ENCODE measurements at places on chromosomes 2 and 18.

DNA sequence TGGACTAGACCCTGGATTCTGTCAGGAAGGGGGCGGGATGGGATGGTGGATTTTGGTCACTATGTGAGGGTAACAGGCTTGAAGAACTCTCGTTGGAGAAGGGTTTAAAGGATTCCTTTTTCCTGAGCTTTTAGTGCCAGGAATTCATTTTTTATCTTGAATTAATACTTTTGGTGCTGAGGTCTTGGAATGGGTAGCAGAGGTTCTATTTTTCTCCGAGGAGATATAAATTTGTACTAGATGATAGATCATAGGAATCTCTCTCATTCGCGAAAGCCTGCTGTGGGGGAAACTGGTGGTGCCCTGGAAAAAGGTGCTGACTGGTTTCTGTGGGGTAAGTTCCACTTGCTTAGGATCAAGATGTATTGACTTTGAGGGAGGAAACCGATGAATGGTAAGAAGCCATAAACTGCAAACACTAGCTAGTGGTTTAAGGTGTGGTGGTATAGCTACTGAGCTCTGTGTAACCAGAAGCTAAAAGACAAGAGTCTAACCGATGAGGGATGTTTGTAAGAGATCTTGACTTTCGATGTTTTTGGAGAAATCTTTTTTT, 706 bp downstream of the AGPS start:
- DNase-seq, result peak; percentile 35

- no peak for DNase-seq
Observed at GRCh38 chr2:69021727-69022126, 8.7 kb downstream of the ANTXR1 start.

DNA sequence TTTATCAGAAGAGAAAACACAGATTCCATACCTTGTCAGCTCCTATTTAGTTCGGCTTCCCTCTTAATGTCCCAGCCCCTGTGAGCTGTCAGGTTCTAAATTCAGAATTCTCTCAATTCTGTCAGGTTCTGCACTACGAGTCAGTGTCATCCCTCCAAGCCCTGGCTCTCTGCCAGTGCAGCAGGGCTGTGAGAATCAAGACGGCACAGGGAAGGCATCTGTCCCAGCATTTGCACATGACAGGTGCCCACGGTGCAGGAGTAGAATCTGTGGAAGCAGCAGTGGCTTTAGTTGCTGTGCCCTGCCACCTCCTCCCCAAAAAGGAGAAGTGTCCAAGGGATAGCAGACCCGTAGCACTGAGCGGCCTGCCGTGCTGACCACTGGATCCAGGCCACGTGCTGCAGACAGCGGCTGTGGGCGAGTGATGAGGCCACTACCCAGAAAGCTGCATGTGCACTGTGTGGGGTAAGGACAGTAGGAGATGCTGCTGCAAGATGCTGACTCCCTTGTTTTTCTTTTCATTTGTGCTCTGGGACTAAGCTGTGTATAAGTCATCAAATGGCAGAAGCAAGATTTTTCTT, 12.8 kb downstream of the RBFA start:
- DNase-seq, result no peak

- DNase-seq, result no peak
Observed at GRCh38 chr2:54233832-54234649, 22.0 kb downstream of the TSPYL6 start.

- DNase-seq, result no peak
Observed at GRCh38 chr2:54528311-54528955, 72.3 kb downstream of the SPTBN1 start.

DNA sequence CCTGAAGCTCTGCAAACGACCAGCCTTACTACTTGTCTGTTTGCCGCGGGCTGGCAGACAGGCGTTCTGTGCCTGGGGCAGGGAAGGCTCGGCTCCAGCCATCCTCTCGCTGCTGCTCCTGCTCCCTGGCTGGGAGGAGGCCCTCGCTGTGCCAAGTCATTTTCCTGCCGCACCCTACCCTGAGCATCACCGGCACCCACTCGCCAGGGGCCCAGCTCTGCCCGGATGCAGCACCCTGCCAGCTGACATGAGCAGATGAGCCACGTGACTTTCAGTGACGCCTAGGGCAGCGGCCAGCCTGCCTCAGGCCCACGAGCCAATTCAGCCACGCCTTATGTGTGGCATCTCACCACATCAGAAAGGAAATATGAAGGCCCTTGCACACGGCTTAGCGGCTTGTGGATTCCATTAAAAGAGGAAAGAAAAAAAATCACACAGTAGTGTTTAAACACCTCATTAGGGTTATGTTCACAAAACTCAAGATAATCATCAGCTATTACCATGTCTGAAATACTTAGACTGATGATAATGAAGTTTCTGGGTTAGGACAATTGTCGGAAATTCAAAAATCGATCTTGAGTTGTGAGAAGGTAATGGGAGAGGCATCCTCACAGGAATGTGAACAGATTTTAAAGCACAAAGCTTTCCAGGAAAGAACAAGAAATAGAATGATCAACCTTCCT, 250.5 kb downstream of the TWIST2 start:
- DNase-seq, result peak; percentile 6

DNA sequence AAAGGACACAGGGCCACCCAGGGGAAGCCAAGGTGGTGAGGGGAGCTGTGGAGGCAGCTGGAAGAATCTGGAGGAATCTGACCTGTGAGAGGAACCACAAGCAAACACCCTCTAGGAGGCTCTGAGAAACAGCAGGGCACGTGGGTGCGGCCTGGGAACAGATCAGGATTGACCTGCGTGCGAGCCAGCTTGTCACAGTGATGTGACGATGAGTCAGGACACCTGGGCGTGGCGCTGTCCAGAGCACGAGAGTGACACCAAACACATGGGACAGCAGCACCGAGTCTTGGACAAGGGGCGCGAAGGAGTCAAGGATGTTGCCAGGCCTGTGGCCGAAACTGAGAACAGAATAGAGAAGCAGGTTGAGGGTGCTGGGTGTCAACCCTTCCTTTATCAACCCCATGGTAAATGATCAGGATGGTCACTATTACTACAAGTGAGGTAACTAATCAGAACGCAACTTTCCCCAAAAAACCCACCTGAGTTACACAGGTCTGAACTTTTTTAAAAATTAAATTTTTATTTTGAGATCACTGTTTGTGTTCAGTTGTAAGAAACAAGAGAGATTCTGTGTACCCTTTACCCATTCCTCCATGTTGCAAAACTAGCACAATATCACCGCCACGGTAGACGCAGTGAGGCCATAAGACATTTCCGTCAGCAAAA, 637 bp upstream of the SFT2D3 start:
- peak; percentile 97 for DNase-seq

- DNase-seq, result no peak
Observed at GRCh38 chr2:30237966-30238800, 6.8 kb downstream of the LBH start.

DNA sequence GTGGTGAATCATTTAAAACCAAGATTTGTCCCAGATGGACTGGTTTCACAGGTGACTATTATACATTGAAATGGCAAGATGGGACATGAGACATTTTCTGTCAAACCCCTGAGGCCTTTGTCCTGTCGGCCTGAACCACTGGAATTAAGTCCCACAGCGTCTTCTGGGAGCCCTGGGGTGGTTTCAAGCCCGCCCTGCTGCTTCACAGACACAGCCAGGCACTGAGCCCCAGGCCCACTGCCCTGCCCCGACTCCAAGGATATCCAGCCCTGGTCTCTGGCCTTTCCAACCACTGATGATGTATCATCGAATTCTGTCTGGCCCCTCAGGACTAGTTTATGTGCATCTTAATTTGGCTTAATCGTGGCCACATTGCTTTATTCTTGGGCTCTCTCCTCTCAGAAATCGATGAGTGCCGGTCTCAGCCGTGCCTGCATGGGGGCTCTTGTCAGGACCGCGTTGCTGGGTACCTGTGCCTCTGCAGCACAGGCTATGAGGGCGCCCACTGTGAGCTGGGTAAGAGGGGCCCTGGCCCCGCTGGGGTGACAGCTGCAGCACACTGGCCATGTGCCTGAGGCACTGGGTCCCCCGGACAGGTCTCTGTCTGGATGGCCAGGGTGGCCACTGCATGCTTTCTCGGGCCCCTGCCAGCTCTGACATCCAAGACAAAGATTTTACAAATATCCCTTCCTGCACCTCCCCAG, 39.5 kb downstream of the MTERF4 start:
- no peak for DNase-seq

DNA sequence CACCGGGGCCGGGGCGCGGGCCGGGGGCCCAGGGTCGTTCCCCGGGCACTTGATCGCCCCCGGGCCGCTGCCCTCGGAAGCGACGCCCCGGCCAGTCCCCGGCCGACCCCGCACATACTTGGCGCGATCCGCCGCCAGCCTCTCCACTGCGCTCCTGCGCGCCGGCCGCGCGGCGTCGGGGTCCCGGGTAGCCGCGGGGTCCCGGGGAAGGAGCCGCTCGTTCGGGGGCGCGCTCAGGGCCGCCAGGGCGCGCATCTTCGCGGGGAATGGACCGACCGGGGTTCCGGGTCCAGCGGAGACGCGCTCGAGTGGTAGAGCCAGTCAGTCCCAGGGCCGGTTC, 204 bp downstream of the FAM110C start:
- DNase-seq, result no peak

GRCh38 chr2:3108710-3109702, 268.6 kb downstream of the EIPR1 start:
- no peak for DNase-seq

DNA sequence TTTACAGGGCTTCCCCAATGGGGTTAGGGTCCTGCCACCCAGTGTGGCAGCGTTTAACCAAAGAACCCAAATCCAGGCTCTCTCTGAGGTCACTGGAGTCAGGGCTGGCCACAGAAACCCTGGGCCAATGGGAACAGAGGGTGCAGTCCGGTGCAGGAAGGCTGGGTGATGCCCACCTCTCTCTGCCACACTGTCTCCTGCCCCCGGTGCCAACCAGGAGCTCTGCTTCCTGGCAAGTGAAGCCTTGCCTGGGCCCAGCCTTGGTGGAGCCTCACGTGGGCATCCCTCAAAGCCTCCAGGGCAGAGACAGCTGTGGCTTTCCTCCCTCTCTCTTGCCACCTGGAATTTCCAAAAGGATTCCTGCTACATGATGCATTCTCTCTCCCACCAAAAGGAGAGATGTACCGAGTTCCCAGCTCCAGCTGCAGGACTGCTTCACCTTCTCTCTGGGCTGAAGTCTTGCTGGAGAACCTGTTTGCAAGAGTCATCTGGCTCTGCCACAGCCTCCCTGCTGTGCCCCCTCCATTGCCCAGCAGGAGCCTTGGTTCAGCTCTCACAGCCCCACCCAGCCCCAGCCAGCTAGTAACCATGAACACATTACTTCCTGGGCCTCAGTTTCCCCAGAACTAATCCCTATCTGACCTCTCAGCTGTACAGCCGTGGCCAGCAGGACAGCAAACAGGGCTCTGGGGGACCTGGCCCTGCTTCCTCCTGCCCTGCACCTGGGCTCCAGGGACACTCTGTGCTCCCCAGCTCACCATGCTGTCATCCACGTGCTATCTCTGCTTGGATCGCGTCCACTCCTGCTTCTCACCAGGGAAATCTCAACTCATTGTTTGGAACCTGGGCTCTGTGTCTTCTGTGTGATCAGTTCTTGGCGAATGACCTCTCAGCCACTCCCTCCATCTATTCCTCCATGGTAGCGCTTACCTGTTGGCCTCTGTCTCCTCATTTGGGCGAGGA, 43.4 kb downstream of the KCNF1 start:
- no peak for DNase-seq

GRCh38 chr18:38902796-38903195, 1337.2 kb upstream of the CELF4 start:
- no peak for DNase-seq

GRCh38 chr2:8134473-8134932, 547.4 kb upstream of the ID2 start:
- no peak for DNase-seq

Measured in LoVo (cell line).